Esophagus squamous epithelium (tissue), 5 donors: ENCODE measurements at places on chromosomes 7 and 10.

GRCh38 chr10:79425074-79425532, 20.3 kb downstream of the ZCCHC24 start:
- no peak for DNase-seq

GRCh38 chr7:129774359-129774758, 162.8 kb downstream of the NRF1 start:
- no peak for DNase-seq

GRCh38 chr7:151470711-151471110, 30.8 kb upstream of the CRYGN start:
- DNase-seq, result no peak

GRCh38 chr7:158650821-158651225, 53.8 kb downstream of the NCAPG2 start:
- DNase-seq, result no peak

GRCh38 chr10:128150045-128150493, 23.8 kb upstream of the MKI67 start:
- no peak for DNase-seq

DNA sequence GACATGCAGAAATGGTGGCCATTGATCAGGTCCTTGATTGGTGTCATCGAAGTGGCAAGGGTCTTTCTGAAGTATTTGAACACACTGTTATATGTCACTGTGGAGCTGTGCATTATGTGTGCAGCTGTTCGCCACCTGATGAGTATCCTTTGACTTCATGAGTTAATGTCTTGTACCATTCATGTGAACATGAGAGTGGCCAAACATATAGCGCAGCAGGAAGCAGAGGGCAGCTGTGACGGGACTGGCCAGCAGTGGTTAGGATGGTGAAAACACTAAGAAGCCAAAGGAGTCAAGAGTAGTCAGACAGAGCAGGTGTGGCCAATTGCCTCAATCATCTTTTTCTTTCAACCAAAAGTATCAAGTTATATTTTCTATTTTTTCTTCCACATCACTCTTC, 167.4 kb downstream of the IMMP2L start:
- DNase-seq, result no peak

DNA sequence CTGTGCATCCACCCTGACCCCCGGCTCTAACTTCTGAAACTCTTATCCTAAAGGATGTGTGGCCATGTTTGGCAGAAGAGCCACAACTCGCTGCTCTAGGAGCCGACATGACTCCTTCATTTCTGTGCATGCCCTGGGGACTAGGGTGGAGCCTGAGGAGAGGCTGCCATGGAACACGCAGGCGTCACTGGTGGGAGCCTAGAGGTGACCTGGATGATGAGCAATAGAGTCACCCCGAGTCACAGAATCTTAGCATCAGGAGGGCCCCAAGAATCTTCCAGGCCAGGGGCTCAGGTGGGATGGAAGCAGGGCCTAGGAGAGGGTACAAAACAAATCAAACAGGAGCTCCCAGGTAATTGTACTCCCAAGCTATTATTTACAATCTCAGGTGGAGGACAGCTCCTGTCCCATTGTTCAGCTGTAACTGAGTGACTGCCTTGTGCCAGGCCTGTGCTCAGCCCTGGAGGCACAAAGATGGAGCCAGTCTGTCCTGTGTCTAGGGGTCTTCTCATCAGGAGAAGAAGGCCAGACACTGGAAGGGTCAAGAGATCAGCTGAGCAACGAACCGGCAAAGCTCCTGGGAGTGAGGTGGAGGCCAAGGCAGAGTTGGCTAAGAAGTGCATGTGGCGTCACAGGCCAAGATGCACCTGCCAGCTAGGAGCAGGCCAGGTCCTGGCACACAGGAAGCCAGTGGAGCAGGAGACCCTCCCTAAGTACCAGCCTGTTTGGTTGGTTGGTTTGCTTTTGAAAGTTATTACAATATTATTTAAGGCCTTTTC, 5.8 kb upstream of the ZNF22 start:
- DNase-seq, result no peak

GRCh38 chr7:38838725-38839385, 70.1 kb downstream of the VPS41 start:
- no peak for DNase-seq

GRCh38 chr7:81672872-81673271, 97.0 kb downstream of the HGF start:
- DNase-seq, result no peak

DNA sequence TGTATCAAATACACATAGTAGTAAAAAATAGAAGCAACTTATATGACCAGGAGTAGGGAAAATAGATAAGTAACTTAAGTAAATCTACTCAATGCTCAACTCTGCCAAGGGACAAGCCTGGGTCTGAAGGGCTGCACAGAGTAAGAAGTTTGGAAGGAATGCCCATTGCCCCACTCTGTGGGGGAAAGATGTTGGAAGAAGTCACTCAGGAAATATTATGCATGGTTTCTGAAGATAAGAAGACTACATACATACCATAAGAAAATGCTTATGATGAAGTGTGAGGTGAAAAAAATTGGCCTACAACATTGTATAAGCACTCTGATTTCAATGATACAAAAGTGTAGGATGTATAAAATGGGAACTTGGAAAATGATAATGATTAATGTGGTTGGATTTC, 54.0 kb downstream of the LAMB4 start:
- DNase-seq, result no peak

DNA sequence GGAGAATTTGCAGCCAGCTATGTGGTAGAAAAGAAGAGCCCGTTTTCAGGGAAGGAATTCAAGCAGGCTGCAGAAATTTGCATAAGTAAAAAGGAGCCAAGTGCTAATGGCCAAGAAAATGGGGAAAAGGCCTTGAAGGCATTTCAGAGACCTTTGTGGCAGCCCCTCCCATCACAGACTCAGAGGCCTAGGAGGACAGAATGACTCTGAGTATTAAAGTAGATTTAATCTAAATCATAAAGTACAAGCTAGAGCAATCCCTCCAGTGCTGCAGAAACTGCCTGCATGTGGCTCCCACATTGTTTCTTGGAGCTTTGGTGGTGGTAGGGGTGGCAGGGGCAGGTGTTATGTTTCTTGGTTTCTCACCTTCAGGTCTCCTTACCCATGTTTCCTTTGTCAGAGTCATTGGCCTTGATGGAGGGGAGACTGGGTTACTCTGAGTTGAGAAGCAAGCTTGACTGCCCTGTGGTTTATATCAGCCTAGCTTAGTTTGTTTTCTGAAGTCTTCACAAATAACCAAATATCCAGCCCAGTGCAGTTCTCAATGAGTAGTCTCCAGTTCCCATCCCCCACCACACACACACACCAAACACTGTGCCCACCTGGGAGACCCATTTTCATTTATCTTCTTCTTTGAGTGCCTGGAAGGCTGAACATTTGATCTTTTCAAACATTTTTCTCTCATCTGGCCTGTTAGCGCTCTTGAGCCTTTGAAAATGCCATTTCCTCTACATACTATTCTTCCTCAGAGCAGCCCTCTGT, 34.5 kb downstream of the ITPRIP start:
- DNase-seq, result no peak

- DNase-seq, result no peak
These were observed 399.5 kb upstream of the ANKRD30A start for GRCh38 chr10:36725581-36726520.

DNA sequence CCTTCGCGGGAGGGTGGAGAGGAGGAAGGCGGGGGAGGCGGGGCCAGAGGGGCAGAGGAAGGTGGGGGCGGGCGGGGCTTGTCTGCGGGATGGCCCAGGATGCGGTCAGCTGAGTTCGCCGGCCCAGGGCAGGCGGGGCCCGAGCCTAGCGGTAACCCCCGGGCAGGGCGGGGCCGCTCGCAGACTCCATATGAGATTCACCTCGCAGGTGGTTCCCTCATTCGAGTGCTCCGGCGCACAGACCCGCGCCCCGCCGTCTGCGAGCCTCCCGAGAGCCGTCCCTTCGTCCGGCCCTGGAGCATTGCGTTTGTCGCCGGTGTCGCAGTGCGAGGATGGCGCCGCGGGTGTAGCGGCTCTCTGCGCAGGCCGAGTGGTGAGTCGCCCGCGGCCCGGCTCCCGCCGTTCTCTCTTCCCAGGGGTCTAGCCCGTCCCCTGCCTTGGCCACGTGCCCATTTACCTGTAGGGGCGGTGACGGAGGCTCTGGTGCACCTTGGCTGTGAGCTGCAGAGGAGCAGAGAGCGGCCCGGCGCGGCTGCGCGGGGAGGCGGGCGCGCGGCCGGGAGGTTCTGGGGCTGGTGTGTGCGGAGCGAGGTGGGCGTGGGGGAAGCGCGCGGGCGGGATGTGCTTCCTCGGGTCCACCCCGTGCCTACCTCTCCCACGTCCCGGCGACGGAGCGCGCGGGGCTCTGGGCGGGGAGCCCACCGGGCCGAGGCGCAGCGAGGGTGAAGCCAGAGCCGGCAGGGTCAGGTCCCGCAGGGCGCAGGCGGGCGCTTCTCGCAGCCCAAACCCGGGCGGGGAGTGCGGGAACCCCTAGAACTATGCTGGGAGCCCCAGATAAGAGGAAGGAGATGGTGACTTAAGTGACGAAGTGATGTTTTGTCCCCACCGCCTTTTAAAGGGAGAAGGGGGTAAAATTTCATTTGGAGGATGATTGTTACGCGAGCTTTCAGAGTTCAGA, at the start of gene UPP1:
UPP1 (plus strand) TSS at position 220 of the 958 bp plus-strand sequence. CDS start 5,519 bp downstream, outside the sequence.
- peak; percentile 81 for DNase-seq

GRCh38 chr10:122525788-122526187, 34.8 kb upstream of the DMBT1 start:
- DNase-seq, result no peak

- DNase-seq, result no peak
These were observed 133.7 kb downstream of the ARHGAP22 start for GRCh38 chr10:48470893-48471805.
